ENCODE measurements at places on chromosomes 16 and 17.

DNA sequence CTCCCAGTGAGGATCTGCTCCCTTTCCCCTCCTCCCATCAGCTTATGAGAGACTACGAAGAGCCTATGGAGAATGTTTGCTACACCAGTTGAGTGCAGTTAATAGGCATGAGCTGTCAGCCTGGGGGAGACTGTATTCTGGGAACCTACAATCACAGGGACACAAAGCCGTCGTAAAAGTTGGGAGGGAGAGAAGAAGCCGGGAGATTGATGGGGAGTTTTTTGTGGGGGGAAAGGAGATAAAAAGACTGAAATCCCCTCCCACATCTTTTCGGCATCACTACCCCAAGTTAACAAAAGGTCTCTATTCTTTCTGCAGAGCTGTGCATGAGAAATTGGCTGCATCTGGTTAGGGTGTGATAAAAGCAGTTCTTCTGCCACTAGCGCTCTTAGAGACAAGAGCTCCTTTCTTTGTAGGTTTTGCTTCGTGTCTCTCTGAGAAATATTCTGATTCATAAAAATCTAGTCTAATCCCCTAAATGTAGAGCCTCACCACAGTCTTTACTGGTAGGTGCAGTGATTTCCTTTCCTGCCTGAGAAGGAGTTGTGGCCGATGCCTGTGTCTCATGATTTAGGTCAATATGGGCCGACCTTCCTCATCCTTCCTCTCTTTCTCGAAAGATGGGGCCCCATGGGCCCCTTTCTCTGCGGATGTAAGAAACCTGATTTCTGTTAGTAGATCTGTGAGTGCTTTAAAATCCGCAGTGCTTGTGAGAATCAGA is 77.4 kb downstream of the BPTF start:
- no peak for DNase-seq

GRCh38 chr17:56929362-56929969 is 15.6 kb upstream of the TRIM25 start:
- no peak for DNase-seq

DNA sequence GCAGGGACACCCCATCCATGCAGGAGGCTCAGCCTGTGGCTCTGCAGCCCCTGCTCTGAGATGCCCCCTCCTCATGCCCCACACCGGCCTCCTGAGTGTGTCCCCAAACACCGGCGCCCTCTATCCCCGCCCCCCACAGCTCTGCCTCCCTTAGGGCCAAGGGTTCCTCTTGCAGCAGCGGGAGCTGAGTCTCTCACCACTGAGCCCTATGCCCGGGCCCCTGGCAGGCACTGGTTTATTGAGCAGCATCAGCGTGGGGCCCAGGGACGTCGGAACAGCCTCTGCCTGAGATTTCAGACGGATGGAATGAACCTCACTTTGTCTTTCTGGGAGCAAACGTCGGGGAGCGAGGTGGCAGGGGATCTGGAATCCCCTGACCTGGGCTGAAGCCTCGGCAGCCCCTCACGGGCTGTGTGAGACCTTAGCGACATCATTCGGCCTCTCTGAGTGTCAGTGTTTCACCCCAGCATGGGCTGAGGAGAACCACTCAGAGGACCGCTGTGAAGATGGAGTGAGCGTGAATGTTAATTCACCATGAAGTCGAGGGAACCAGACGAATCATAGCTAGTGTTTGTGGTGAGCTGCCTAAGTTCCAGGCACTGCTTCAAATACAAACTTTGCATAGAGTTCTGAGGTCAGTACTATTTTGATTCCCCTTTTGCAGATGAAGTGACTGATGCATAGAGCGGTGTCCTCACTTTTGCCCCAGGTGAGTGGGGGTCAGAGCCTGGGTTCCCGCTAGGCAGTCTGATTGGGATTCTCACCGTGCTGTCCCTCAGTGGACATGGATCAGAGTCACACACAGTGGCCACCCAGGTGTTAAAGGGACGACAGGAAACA is 5.3 kb upstream of the C16orf74 start:
- no peak for DNase-seq

DNA sequence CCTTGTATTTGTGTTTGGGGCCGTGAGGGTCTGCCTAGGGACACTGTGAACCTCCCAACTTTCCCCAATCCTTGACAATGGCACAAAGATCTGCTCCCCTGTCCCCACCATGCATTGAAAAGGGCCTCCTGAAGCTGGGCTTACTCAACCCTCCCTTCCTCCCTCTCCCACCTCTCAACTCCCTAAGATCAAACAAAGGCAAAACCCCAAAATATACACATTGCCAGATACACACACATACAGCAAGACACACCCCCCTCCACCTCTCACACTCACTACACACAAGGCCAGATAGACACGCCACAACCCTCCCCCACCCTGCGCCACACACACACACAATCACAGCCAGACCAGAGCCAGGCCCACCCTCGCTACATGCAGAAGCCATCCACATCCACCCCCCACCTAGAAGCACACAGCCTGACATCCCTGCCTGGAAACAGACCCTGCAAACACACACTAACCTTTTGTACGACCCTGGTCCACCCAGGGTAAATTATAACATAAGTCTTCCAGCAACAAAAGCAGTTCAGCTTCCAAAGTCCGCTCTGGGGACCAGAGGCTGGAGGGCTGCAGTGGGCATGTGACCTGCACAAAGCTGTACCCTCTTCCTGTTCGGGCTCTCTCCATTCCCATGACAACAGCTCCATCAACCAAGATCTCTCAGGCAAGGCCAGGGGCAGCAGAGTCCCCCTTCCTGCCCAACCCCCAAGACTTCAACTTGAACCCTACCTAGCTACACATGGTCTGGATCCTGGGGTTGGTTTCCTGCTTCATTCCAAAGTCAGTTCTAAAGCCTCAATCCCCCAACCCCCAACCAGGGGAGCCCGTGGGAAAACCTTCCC is 1.9 kb downstream of the PCGF2 start:
- no peak for DNase-seq

DNA sequence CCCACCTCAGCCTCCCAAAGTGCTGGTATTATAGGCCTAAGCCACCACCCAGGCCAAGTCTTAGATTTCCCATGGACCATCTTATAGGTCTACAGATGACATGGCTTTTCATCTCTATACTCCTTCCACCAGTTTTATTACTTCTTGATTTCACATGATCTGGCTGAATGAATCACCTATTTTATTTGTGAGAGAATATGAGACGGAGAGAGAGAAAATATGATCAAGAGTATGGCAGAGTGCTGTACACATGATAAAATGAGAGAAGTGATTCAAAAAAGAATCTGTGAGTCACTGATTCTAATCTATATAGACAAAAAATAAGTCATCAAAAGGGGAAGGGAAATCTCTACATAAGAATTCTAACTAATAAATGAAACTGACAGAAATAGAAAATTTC is 13.7 kb downstream of the ACSM1 start:
- no peak for DNase-seq

DNA sequence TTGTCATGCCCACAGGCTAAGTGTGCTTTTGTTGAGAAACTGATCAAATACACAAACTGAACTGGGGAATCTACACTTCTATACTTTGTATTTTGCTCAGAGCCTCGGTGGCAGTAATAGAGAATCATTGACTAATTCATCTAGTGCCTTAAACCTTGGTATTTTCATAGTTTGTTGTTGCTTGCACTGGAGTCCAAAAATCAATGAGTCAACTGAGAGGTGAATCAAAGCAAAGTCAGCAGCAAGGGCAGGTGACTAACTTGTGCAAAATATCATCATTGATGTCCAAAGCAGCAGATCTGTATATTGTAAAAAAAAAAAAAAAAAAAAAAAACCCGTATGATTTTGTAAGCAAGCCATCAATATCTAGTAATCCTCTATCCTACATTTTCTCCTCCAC is 296.4 kb downstream of the MAP2K6 start:
- no peak for DNase-seq

DNA sequence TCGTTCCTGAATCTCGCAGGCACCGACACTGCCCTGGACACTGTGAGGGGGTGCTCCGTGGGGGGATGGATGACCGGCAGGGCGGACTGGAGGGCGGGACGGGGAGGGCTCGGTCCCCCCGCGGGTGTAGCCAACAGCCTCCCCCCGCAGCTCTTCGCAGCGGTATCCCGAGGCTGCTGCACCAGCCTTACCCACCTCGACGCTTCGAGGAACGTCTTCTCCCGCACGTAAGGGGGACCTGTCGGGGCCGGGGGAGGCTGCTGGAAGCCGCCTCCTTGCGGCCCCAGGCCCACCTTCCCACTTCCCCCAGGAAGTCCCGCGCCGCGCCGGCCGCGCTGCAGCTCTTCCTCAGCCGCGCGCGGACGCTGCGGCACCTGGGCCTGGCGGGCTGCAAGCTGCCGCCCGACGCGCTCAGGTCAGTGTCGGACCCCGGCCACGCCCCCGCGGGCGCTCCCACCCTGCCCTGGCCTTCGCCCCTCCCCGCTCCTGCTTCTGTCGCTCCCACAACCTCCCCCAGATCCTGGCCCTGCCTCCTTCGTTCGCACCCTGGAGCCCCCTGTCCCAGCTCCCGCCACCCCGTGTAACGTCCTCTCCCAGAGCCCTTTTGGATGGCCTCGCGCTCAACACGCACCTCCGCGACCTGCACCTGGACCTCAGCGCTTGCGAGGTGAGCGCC is 3.3 kb downstream of the CARMIL2 start:
- no peak for DNase-seq

- no peak for DNase-seq
Measured at GRCh38 chr16:21001262-21001661, 100.7 kb downstream of the LYRM1 start.

DNA sequence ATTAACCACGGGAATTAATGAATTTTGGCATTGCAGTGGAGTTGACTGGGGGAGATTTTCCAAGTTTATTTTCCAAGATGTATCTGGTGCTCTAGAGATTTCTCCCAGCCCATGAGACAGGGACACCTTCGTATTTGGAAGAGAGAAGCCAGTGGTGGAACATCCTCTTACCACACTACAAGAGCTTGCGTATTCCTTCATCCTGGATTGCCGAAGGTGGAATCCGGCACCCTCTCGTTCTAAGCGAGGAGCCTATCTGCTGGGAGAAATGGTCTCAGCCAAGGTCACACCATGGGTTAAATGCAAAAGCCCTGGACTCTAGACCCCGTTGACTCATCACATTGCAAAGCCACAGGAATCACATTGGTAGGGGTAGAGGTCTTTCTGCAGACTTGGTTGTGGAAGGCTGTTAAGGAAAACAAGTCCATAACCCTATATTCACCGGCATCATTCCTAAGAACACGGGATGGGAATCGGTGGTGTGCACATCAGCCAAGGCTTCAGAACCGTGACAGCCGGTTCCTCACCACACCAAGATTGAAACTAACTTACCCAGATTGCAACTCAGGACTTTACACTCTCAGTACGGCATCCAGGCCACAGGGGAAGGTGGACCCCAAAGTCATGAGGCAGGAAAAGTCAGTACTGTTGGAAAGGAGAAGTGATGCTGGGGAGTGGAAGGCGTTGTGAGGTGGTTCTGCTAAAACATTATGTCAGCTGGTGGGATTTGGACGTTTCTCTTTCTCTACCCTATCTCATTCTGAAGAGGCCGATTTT is 259.8 kb downstream of the CPPED1 start:
- DNase-seq, result no peak

DNA sequence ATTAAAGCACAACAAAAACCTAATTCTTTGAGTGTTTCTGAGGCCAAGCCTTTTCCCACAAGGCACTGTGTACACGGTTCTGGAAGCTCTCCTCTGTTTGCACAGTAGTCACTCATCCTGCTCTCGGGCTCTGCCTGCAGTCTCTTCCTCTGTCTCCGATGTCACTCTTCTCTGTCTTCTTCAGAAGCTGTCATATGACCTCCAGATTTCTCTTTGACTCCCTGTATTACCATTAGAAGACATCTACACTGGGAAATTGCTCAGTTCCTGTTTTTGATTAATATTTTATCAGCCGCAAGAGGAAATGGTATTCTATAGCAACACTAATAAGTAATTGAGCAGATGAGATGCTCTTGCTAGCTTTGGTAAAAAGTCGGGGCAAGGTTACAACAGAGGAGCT is 422.9 kb downstream of the WWOX start:
- DNase-seq, result no peak

DNA sequence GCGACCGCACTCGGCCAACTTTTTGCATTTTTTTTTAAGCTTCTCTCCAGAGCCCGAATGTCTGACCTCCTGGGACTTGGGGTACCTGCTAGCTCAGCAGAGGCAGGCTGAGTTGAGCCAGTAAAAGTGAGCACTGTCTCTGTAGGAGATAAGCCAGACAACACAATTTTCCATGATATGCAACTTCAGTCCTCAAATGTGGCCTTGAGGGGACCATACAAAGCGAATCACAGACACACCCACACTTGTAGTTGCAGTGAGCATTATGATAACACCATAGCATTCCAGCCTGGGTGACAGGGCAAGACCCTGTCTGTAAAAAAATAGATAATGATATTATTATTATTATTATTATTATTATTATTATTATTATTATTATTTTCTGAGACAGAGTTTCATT is 2.6 kb downstream of the DPEP2 start:
- no peak for DNase-seq

DNA sequence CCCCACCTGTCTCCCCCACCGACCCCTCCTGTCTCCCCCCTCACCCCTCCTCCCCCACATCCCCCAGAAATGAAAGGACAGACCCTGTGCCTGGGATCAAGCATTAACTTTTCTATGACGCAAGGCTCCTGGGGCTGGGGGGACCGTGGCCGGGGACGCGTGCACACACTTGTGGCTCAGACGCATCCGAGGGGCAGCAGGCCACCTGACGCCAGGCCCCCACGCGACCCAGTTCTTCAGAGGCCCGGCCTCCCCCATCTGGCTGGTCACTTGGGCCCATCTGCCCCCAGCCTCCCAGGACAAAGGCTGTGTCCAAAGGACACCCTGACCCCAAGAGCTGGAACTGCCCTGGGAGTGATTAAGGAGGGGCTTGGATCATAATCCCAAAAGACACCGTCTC is 14.0 kb upstream of the PVALEF start:
- no peak for DNase-seq

- no peak for DNase-seq
Measured at GRCh38 chr16:48426244-48427141, 41.3 kb upstream of the SIAH1 start.

DNA sequence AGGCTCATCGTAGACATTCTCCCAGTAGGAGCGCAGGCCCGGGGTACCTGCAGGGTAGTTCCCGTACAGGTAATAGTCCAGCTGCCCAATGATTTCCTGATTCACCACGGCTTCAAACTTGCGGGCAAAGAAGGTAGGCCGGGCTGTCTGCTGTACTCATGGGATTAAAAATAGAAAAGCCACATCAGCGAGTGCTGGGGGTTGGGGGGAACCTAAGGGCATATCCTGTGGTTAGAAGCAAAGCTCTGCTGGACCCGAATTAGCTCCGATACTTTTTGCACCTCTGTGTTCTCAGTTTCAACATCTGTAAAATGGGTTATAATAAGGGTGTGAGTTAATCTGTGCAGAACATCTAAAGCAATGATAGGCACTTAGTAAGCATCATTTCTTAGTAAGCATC is 336.2 kb downstream of the XYLT1 start:
- no peak for DNase-seq

DNA sequence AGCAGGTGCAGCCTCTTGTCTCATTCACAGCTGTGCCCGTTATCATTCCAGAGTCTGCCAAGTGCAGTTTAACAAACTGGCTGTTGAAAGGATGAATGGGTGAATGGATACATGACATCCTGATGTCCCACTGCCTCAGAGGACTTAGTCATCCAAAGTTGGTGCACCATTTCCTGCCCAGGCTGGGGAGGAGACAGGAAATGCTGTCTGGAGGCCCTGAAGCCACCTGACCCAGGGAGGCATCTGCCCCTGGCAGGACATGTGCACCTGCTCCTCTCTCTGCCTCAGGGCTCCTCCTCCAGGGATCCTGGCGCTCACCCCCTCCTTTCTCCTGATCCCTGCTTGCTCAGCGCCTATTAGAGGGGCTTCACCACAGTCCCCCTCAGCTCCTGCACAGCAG is 1.8 kb upstream of the CD300C start:
- DNase-seq, result no peak

- DNase-seq, result no peak
Measured at GRCh38 chr16:85084841-85085510, 27.3 kb downstream of the CIBAR2 start.

All from esophagus squamous epithelium (tissue), 5 donors.